Type B pancreatic cell (in vitro differentiated cells): ENCODE measurements at places on chromosomes 5 and 9.

DNA sequence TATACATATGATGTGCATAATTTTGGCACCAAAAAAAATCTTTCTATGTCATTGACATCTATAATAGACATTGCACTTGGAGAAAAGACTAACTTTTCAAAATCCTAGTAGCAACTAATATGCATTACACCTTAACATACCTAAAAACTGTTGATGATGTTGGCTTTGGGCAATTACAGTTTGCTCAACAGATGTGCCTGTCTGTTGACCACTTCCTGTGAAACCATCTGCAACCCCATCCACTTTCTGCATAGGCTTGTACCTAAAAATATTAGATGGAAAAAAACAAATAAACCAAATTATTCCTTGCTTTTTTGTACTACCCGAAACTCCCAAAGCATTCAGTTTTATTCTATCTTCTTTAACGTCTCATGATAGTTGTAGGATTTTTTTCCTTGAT, 248.6 kb downstream of the RFX3 start:
- DNase-seq = no peak

- no peak for DNase-seq
Measured at GRCh38 chr5:77016962-77017361, 13.2 kb upstream of the AGGF1 start.

GRCh38 chr5:146026307-146027010, 78.9 kb downstream of the PLAC8L1 start:
- no peak for DNase-seq

DNA sequence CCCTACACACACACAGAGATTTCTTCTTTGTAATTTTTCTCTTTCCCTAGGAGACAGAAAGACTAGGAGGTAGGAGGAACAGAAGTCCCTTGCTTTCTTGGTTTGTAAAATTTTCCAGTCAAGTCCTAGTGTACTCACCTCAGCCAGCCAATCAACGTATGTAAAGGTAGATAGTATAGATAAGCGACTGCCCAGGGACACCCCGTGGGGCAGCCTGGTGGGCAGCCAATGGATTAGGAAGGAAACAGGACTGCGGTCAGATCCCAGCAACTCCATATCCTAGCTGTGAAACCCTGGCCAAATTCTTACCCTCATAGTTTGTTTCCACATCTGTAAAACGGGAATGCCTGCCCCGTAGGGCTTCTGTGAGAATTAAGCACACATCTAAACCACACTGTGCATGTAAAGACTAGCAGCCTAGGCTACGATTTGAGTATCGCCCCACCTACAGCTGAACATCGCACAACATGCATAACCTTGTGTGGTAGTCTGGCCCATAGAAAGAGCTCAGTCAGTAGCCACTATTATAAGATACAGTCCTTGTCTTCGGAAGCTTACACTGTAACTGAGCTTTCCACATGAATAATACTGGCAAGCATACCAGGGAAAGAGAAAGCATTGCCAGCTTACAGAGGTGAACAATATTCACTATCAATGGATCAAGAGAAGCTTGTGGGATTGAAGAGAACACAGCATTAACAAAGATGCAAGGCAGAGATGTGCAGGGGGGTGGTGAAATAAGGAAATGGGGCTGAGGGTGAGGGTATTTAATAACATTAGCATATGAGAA, 353.4 kb upstream of the PANK3 start:
- no peak for DNase-seq

GRCh38 chr5:172680921-172681320, 39.9 kb downstream of the NEURL1B start:
- no peak for DNase-seq

GRCh38 chr9:124520206-124520596, 13.0 kb upstream of the NR5A1 start:
- no peak for DNase-seq

- no peak for DNase-seq
Measured at GRCh38 chr9:6186691-6187090, 28.9 kb upstream of the IL33 start.

DNA sequence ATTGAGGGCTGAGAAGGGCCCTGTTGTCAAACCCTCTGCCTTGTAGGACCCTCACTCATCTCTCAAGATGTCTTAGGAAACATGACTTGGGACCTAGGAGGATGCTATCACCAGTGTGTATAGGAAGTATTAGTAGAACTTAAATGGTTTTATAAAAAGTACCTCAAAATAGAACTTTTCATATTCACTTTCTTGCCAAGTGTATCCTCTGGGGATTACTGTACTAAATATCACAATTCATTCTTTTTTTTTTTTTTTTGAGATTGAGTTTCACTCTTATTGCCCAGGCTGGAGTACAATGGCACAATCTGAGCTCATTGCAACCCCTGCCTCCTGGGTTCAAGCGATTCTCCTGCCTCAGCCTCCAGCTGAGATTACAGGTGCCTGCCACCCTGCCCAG, 56.2 kb downstream of the ARHGEF28 start:
- DNase-seq = no peak

DNA sequence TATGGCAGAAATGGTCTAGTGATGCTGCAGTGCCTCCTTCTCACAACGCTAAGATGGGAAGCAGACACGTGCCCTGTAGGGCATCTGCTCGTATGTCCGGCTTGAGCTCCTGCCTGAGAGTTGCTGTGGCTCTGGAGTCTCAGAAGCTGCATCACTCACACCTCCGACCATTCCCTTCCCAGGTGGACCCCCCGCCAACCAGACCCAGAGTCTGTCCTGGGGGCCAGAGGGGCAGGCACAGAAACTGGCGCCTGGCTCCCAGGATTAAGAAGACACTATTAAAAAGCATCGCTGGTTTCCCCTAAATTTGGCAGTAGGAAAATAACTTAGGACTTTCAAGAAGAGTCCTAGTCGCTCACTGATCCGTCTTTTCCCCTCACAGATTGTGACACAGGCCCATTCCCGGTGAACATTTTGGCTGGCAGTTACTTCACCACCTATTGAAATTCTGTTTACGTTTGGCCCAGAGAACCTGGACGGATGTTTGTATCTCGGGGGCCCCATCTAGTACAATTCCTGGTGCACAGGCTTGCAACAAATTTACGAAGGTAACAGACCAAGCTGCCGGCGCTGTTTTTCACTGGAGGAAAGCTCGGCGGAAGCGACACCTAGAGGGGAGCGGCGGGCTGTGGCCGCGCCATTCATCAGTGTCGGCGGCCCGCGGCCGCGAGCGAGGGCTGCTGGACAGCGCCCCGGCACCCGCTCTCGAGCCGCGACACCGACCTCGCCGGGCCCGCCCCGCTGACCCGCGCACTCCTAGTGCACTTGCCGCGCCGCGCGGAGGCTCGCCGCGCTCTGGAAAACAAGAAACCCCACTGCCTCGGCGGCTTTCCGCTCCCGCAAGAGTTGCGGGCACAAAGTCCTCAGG, 1.6 kb downstream of the FSTL4 start:
- DNase-seq = peak; percentile 80

GRCh38 chr9:33751536-33752129, 43.7 kb upstream of the PRSS3 start:
- DNase-seq = no peak

DNA sequence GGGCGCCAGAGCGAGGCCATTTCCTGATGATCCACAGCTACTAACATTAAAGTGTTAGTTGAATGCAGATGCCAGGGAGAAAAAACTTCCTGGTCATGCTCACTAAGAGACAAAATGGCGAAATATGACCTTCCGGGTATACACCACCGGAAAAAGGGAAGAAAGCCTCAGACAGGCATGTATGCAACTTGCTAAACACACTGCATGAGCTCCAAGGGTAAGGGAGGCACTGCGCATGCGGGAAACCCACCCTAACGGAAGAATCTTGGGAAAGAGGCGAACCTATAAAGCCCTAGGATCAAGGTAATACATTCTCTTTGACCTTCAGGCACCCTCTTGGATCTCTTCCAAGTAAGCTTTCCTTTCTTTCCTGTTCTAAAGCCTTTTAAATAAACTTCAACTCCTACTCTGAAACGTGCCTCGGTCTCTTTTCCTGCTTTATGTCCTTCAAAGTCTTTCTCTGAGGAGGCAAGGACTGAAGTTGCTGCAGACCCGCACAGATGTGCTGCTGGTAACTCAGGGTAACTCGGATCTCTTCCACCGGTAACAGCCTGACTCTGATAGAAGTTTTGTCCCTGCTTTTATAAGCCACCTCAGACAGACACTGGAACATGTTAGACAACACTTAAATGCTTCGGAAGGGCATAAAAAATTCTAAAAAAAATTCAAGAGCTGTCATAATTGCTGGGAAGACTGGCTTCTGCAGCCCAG, 64.9 kb downstream of the DTWD2 start:
- no peak for DNase-seq

DNA sequence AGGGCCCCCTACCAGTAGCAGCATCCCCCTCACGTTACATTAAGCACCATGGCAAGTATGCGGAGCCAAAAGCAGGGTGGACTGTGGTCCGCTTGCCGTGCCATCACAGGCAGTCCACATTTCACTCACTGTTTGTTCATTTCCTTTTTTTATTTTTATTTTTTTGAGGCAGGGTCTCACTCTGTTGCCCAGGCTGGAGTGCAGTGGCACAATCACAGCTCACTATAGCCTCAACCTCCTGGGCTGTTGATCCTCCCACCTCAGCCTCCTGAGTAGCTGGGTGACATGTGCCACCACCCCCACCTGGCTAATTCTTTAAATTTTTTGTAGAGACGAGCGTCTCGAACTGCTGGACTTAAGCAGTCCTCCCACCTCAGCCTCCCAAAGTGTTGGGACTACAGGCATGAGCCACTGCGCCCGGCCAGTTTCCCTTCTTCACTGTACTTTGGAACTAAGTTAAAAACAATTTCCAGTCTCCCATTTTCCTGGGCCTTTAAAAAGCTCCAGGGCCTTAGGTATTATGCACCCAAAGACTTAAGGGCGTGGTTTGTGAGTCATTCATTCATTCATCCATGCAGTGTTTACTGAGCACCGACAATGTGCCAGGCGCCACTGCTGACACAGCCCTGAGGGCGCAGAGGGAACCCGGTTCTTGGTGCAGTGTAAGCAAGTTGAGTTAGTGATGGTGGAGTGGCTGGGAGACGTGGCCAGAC, 19.9 kb downstream of the PRRX2 start:
- no peak for DNase-seq

DNA sequence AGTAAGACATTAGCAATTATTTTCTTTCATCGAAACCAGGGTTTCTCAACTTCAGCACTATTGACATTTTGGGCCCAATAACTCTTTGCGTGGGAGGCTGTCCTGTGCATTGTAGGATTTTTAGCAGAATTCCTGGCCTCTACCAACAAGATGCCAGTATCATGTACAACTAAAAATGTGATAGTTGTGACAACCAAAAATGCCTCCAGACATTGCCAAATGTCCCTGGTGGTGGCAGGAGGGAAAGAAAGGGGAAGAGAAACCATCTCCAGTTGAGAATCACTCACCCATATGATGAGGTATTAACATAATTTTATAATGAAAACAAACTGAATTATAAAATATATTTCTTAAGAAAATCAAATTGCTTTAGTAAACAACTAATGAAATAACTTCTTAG, 406.1 kb downstream of the RAB3C start:
- DNase-seq = no peak

DNA sequence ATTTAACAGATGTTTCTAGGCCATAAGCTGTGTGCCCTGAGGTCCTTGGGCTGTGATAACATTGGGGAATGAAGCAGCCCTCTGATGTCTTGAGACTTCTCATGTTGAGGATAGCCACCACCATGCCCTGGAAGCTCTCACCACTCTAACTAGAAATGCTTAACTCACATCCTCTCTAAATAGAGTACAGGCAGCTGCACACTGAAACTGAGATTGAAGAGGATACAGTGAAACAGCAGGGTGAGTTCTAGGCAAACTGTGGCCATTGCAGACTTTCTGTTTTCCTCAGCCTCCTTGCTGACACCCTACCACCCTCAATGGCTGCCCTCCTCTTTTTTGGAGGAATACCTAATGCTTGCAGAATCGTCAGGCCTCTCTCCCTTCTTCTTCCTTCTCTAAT, 22.4 kb downstream of the UTP15 start:
- no peak for DNase-seq

DNA sequence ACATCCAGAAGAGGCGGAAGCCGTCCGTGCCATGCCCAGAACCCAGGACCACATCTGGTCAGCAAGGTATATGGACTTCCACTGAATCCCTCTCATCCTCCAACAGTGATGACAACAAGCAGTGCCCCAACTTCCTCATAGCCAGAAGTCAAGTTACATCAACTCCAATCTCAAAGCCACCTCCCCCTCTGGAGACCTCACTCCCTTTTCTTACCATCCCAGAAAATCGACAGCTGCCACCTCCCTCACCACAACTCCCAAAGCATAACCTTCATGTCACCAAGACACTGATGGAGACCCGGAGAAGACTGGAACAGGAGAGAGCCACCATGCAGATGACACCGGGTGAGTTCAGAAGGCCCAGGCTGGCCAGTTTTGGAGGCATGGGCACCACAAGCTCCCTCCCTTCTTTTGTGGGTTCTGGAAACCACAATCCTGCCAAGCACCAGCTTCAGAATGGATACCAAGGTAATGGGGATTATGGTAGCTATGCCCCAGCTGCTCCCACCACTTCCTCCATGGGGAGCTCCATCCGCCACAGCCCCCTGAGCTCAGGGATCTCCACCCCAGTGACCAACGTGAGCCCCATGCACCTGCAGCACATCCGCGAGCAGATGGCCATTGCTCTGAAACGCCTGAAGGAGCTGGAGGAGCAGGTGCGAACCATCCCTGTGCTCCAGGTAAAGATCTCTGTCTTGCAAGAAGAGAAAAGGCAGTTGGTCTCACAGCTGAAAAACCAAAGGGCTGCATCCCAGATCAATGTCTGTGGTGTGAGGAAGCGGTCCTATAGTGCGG, 130.3 kb upstream of the DMRT1 start:
- DNase-seq = no peak

DNA sequence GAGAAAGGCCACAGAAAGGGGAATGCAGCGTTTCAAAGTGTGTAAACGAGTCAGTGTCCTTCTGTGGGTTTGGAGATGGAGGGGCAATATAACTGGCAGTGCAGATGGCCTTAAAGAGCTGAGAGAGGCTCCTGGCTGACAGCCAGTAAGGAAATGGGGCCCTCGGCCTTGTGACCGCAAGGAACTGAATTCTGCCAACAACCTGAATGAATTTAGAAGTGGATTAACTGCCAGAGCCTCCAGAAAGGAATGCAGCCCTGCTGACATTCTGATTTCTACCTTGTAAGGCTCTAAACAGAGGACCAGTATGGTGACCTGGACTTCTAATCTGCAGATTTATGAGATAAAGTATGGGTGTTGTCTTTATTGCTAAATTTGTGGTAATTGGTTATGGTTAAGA, 17.5 kb upstream of the NREP start:
- no peak for DNase-seq

GRCh38 chr5:7629561-7629960, 221.4 kb downstream of the CFAP90 start:
- DNase-seq = no peak
